Activated naive CD4-positive, alpha-beta T cell treated with Interleukin-2 at 50 U/mL for 16 hours (primary cell): ENCODE measurements at places on chromosomes 13 and 19.

GRCh38 chr19:33804021-33804799 is 7.5 kb downstream of the KCTD15 start:
- no peak for DNase-seq

- no peak for DNase-seq
These were observed 54.6 kb downstream of the OR10H4 start for GRCh38 chr19:16003391-16003790.

DNA sequence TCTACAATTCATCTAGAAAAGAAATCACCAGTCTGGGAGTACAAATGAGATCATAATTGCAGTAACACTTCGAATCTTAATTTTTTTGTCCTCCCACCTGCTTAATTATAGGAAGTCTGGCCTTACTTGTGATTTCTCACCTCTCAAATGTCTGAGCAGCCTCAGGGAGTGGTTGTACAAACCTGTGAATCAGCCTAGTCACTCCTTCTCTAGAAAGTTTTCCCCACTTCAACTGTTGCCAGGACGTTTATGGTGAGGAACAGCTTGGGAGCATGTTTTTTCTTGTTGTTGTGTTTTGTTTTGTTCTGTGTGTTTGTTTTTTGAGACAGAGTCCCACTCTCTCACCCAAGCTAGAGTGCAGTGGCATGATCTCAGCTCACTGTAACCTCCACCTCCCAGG is 50.3 kb upstream of the CLDN10 start:
- no peak for DNase-seq

- no peak for DNase-seq
These were observed 278.5 kb upstream of the HTR2A start for GRCh38 chr13:47175172-47175866.

- no peak for DNase-seq
These were observed 80.5 kb downstream of the FOXO1 start for GRCh38 chr13:40585911-40586471.

DNA sequence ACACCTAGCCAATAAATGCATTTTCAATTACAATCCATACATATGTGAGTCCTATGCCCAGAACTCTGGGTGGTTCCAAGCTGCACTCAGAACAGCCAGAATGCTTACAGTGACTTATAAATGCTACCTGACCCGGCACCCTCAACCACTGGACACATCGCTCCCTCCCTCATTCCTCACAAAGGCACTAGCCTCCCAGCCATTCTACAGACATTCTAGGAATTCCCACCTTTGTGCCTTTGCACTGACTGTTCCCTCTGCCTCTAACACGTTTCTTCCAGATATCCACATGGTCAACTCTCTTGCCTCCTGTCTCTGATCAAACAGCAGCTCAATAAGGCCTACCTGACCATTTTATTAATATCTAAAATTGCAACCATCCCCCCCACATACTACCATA is 99.9 kb downstream of the LHFPL6 start:
- no peak for DNase-seq

- no peak for DNase-seq
These were observed 943.0 kb upstream of the PCDH9 start for GRCh38 chr13:68173111-68173510.

DNA sequence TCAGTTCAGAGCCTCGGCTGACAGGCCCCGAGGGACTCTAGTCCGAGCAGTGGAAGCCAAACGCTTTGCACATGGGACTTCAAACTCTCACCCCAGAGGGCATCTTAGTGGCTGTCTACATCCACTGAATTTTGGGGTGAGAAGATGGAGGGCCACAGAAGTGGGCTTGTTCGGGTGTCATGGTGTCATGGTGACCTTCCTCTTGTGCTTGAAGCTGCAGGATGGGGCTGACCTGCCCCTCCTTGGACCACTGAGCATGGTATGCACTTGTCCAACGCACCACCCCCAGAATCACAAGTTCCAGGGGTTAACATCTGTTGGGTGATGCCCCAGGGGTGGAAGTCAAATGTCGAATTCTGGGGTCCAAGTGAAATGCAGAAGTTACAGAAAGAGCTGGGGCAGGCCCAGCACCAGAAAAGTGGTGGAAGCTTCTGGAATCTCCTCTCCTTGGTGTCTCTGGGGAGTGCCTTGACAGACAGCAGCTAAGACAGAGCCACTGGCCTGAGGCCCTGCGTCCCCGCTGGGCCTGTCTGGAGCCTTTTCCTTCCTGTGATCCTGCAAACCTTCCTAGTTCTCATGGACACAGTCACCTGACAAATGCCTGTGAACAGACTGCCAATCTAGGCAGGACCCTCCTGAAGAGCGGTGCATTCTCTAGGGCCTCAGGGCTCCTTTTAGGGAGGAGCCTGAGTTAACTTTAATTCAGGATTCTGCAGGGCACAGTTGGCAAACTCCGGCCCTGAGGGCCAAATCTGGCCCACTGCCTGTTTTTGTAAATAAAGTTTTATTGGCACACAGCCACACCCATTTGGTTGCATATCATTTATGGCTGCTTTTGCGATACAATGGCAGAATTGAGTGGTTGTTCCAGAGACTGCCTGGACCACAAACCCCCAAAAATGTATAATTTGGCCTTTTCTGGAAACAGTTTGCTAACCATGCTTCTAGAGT is 65.1 kb upstream of the RANBP3 start:
- DNase-seq = no peak

- no peak for DNase-seq
These were observed 1.7 kb downstream of the UBXN6 start for GRCh38 chr19:4455719-4456475.

DNA sequence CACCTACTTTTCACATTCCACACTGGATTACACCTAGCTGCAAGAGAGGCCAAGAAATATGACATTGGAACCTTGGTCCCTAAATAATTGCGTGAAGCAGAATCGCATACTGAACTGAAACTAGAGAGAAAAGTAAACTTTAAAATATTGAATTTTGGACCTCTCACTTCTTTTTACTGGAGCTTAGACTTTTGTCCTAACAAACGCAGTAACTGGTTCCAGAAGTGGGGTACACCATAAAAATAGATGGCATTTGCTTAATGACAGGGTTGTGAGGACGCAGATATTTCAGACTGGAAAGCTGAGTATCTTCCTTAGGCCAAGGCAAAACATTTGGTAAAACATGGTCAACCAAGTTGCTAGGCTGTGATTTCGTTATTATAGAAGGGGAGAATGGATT is 19.2 kb upstream of the TPM4 start:
- DNase-seq = no peak

DNA sequence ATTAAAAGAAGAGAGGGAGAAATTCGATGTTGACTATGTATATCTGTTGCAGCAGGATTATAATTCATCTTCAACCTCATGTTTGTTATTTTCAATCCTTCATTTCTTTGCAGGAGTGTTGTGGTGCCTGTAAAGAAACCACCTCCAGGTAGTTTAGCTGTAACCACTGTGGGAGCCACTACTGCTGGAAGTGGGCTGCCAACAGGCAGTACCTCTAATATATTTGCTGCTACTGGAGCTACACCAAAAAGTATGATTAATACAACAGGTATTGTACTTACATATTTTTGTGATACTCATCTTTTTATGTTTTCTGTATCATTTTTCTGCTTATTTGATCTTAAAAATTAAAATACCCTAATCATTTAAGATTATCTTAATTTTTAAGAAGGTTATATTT is 266.5 kb downstream of the NBEA start:
- no peak for DNase-seq

DNA sequence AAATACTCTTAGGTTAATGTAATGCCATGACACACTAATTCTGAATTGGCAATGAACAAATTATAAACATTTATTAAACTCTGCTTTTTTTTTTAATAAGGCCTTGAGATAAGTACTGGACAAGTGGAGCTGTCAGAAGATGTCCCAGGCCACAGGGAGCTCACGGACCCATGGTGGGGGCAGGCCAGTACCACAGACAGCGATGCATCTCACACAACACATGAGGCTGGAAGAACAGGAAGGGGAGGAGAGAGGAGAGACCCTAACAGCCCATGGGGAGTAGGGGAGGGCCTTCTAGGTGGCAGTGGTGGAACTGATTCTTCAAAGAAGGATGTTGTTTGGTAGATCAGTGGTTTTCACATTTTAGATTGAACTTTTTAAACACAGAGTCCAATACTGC is 128.4 kb downstream of the LHFPL6 start:
- DNase-seq = no peak

DNA sequence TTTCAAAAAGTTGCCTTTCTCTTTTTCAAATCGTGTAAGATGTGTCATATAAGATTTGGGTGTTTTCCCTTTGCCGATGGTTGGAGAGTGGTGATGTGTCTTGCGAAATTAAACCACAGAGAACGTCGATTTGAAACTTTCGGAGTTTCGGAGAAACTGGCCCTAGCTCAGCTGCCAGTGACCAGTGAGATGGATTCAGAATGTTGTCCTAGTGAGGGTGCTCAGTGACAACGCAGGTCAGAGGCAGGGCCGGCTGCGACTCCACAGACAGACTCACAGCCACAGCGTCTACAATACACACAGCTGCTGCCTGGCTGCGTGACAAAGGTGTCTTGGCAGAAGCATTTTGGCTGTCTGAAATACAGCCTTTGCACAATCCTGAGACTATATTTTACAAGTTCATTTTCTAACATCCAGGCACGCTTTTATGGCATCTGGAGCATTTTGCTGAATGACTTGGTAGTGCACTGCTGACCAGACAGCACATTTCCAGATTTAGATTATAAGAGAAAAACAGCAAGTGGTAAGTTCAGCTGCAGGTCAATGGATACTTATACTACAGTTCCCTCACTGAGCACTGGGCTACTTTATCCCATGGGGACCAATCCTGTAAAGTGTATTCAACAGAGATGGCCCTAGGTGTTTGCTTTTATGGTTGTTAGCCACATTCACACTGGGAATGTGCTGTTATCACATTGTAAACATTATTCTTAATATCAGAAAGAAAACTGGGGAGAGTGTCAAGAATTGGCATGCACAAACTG is 207.5 kb downstream of the KCNRG start:
- DNase-seq = peak; percentile 39

GRCh38 chr19:22733691-22734090 is 50.3 kb downstream of the ZNF99 start:
- no peak for DNase-seq

DNA sequence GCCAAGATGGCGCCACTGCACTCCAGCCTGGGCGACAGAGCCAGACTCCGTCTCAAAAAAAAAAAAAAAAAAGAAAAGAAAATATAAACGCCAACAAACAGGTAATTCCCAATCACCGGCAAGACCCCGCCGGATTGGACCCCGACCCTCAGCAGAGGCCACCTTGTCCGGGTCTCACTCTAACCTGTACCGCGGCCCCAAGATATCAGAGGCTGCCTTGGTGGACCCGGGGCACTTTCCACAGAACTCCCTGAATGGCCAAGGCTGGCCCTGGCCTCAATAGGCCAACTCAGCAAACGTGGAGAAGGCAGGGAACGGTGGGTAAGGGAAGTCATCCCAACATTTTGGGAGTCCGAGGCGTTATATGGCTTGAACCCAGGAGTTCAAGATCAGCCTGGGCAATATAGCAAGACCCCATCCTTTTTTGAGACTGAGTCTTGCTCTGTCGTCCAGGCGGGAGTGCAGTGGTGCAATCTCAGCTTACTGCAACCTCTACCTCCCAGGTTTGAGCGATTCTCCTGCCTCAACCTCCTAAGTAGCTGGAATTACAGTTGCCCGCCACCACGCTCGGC is 27.8 kb downstream of the MAN2B1 start:
- no peak for DNase-seq

DNA sequence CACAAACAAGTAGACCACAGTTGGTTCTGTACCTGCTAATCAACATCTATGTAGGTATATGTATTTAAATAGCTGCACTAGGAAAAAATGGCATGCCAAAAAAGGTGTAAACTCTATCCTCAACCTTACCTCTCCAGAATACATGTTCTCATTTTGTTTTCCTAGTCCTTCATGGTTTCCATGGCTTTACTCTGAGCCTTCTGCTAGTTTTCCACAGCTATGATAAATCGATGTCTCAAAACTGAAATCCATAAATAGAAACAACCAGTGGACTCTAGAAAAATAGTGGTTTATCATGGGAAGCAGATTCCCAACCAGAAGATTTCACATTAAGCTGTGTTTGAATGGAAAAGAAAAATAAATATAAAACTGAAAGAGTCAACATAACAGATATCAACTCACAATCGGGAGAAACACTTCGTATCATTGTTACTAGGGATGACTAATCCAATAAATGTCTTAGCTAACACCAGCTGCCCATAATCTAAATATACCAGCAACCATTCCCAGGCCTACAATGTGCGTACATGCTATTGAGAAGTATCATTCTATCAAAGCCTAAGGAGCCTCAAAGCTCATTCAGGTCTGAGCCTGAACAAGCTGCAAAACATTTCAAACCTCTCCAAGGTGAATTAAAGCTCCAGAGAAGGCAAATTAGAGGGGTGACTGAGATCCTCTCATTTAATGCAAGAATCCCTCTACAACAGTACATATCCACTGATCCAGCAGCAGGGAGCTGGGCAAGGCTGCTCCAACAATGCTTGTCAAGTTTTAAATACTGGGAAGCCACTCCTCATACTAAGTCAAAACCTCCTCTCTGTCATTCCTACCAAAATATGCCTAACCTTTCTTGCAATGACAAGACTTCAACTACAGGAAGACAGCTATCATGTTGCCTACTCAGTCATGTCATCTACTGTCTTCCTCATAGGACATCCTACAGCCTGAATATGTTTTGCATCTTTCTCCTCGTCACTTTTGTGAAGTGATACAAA is 90.2 kb downstream of the KCTD12 start:
- DNase-seq = no peak

DNA sequence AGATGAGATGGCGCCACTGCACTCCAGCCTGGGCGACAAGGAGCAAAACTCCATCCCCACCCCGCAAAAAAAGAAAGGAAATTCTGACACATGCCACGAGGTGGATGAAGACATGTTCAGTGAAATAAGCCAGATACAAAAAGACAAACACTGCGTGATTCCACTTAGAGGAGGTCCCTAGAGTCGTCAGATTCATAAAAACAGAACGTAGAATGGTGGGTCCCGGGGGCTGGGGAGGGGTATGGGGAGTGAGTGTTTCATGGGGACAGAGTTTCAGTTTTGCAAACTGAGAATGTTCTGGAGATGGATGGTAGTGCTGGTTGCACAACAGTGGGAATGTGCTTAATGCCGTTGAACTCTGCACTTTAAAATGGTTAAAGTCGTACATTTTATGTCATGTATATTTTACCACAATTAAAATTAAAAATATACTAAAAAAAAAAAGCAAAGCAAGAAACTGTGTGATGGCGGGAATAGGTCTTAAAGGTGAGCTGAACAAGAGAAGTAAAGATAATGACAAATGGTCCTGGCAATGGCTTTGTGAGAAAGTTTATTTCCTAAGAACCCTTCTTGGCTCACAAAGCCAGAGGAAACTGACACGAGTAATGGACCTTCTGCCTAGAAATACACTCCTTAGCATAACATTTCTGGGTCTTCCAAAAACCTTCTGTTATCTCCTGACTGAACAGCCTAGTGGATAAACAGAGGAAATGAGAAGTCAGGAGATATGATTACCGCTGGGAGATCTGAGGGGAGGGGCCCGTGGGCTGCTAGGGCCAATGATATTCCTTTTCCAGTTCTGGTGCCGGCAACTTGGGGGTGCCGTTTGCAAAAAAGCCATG is 4.2 kb upstream of the SPC24 start:
- no peak for DNase-seq

DNA sequence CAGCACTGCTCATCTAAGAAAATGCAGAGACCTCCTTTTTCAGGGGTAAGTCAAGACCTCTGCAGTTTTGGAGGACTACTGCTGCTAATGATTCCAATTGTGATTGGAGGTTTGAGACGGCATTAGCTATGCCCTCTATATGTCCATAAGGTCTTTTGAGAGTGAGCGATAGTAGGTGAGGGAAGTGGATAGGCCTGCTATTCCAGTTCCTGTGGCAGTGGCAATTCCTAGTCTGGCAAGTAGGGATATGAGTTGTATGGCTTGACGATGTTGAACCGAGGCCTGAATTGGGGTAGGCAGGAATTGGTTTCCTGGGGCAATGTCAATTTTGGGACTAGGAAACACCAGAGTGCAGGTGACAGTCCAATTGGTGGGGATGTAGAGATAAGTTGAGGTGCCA is 913.1 kb upstream of the SLITRK5 start:
- DNase-seq = no peak
